ENCODE measurements at places on chromosomes 6 and 20. TPM values are rescaled to one million over a fixed set of nuclear protein-coding genes. Genes with fewer than 3 reads are reported as not detected.

DNA sequence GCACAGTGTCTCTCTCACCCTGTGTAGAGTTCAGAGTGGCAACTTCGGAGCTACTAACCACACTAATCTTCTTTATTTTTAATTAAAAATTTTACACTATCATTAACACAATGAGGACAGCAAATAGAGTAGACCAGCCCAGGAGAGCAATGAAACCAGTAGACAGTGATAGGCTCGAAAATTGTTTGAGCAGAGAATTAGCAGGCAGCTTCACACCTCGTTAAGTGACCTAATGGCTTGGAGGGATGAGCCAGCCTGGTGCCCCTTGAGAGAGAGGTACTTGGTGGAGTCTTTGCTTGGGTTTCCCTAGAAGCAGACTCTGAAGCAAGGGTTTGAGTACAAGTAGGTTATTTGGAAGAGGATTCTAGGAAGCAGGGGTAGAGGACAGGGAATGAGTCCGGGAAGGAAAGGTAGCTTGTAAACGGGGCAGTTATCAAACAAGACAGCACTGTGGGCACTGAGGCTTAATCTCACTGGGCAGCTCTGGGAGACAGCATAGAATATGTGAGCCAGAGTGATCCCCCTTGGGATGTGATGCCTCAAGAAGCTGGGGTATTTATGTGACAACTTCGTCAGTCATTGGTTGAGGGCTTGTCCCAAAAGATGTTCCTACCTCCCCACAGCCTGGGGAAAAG is 146.1 kb downstream of the PCSK2 start:
- no peak for DNase-seq

The KCNG1 gene
- polyA plus RNA-seq = 5.7 TPM

The HSPA1L gene
- polyA plus RNA-seq = 5.0 TPM

- no peak for DNase-seq
These were observed 200.3 kb upstream of the SIM1 start for GRCh38 chr6:100665041-100665380.

The MRAP2 gene
- 4.2 TPM for polyA plus RNA-seq

- no peak for DNase-seq
These were observed 42.4 kb downstream of the PTCHD4 start for GRCh38 chr6:48068278-48069251.

The SIGLEC1 gene
- polyA plus RNA-seq = 1.4 TPM

DNA sequence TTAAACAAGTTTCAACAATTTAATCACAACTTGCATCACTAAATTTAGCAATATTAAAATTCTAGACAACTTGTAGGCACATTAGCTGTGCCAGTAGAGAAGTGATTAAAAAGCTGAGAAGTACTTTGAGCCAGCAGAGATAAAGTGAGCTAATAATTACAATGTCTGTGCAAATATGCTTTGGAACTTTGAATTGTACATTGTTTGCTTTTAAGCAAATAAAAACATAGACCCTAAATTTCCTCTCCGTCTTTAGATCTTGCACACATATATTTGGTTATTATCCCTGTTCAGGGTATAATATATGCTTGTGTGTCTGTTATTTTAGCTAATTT is 44.2 kb upstream of the DEFB112 start:
- no peak for DNase-seq

- no peak for DNase-seq
These were observed 163.9 kb upstream of the STXBP5 start for GRCh38 chr6:147040121-147040910.

DNA sequence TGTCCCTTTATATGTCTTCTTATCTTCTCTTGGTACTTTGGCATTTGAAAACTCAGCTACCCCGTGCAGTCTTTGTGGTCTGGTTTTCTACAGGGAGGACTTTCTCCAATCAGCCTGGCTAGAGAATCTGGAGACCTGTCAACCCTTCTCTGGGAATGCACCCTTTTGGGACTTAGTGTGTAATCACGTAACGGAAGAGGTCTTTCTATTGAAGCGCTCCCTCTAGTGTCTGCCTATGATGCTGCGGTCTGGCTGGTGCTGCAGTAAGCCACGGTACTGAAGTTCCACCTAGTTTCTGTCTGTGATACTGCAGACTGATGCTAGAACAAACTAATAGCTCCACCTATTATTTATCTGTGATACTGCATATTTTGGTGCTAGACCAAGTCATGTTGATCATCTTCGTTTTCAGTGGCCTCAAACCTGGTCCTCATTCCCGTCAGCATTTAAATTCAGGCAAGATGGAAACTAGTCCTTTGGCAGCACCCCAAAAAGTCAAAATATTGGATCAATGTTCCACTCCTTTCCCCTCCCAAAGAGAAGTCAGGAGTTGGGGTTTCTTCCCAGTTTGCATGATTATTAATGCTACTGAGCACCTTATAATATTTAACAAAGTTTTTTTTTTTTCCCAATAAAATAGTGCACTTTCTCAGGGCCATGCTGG is 12.5 kb upstream of the SIRPB2 start:
- peak; percentile 59 for DNase-seq

DNA sequence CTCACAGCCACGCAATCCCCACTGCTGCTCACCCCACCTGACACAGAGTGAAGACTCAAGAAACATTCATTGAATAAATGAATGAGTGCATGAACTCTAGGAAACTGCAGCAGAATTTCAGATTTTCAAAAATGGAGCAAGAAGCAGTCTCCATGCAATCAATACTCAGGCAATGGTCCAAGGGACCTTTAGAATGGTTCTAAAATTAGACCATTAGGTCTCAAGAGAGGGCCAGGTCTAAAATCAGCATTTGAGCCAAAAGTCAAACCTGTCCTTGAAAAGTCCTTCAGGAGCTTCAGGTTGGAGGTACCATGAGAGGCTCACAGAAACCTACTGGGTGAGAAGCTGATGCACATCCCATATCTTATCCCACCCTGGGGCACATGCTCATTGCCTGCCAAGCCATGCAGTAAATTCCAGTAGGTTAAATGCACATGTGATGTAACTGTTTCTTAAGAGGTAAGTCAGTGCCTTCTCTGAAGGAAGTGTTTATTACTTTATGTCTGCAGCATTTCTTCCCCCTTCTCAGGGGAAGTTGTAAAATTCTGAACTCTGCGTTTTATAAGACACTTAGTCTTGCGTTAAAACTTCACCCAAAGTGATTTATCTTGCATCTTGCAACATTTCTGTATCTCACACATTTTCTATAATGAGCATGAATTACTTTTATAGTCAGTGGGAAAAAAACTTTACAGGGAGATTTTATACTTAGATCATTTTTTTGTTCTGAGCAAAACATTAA is 126.6 kb downstream of the ADAT2 start:
- DNase-seq = no peak

- DNase-seq = no peak
These were observed 269.6 kb downstream of the CLIC5 start for GRCh38 chr6:45746046-45746445.

GRCh38 chr20:63156221-63156671 is 59.7 kb downstream of the YTHDF1 start:
- DNase-seq = no peak

DNA sequence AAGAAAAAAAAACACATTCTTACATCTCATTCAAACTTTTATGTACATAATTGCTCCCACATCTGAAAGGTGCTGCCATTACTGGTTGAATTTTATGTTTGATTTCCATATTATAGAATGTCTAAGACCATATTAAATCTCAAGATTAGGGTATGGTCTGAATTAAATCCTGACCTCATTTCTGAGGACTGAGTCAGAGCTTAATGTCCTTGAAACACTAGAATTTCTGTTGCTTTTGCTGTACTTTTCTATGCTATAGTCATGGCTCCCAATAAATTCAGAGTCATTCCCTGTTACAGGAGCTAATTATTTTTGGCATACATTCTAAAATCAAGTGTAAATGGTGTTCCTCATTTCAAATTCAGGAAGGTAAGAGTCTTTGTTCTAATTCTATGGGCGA is 285.3 kb upstream of the MANEA start:
- DNase-seq = no peak

DNA sequence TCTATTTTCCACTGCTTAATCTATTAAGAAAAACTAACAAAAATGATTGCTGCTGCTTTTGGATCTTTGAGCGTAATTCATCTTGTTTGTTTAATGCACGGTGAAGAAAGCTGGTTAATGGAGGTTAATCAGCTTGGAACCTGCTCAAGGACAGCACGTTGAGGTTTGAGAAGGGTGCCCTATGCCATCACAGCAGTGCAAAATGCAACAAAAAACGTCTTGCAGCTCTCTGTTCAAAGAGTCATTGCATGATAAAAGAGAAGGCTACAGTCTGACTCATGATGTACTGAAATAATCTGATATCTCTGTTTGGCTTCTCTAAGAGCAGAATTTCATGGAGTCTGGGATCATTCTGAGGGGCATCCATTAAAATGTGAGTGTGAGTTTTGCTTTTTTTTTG is 80.6 kb upstream of the PREP start:
- no peak for DNase-seq

DNA sequence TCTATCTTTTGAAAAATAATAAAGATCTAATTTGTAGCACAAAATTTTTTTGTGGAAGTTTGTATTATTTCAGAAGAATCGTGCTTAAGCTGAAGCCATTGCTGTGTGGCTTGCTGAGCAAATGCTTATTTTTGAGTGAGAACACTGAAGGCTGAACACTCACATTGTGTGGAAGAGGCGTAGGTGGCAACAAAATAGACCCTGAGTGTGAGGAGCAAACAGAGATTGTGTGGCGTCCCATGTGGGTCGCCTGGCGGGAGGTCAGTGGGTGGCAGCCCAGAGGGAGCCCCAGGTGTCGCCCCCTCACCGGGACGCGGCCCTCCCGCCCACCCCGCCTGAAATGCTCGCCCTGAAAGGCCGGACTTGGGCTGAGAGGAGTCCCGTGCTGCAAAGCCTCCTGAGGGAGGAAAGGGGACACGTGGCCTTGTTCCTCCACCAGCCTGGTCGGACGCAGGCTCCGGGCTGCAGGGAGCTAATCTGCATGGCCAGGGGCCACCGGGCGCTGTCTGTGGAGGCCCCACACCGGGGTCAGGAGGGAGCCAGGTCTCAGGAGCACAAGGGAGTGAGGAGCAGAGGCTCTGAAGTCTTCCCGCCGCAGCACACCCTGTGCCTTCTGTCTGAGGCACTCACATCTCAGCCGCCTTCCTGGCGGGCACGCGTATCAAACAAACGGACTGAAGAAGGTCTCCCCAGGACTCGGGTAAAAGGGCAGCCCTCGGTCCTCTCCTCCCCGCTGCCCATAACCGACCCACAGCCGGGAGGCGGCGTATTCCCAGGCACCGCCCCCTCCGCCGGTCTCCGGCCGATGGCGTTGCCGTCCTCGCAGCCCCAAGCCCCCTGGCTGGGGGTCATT is 15.9 kb downstream of the DDO start:
- DNase-seq = no peak

The SLC2A10 gene
- 18.8 TPM for polyA plus RNA-seq

- no peak for DNase-seq
These were observed 8.2 kb downstream of the EDN3 start for GRCh38 chr20:59308493-59309201.

DNA sequence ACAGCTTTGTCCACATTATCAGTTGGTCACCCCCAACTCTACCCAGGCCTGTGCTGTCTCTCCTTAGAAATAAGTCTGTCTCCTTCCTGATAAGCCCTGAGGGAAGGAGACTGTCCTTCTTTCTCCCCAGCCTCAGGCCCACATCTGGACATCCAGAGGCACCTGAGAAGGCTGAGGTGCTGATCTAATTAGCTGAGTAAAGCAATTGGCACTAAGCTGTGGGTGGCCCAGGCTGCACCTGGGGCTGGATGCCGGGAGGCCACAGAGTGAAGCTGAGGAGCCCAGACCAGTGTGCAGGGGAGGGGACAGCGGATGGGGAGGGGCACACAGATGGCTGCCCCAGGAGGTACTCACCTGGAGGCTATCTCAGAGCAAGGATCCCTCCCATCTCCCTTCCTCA is 26.2 kb upstream of the BMP7 start:
- no peak for DNase-seq

GRCh38 chr6:109034526-109034925 is 60.1 kb downstream of the SESN1 start:
- DNase-seq = no peak

GRCh38 chr20:63580796-63581461 is 6.9 kb upstream of the HELZ2 start:
- DNase-seq = no peak

The MATN4 gene
- polyA plus RNA-seq = 0.41 TPM

The SLCO4A1 gene
- polyA plus RNA-seq = 4.2 TPM

- no peak for DNase-seq
These were observed at the start of gene FNDC1 for GRCh38 chr6:159169193-159169555. Gene FNDC1 (plus strand): TSS chr6:159169400. CDS start chr6:159169597, 197 bp downstream.

DNA sequence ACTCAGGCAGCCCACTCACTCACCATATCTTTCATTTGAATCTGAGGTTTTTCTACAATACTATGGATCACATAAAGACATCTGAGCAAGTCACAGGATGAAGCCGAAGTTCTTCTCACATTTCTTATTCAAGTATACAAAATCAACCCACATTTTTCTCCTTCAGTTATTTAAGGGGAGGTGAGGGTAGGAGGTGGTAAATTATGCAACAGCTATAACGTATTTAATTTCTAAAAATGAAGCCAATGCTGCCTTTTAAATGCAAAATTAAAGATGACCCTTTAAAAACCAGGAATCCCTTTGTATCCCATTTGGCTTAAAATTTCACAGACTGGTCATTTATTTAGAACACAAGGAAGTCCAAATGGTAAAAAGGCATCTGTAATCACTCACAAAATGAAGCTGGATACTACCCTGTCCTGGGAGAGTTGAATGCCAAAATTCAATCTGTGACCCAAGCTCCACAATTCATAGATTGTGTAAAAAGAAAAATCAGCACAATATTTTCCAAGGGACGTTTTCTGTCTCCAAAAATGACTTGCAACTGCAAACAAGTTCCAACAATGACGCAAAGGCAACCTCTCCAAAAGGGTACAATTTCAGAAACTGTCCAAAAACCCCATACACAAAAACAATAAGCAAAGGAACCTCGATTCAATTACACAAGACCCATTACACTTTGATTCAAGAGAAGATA is 48.8 kb downstream of the EPB41L2 start:
- no peak for DNase-seq

GRCh38 chr6:42783876-42784642 is 2.2 kb downstream of the BICRAL start:
- no peak for DNase-seq

GRCh38 chr20:64241061-64241460 is 14.5 kb upstream of the PCMTD2 start:
- no peak for DNase-seq

DNA sequence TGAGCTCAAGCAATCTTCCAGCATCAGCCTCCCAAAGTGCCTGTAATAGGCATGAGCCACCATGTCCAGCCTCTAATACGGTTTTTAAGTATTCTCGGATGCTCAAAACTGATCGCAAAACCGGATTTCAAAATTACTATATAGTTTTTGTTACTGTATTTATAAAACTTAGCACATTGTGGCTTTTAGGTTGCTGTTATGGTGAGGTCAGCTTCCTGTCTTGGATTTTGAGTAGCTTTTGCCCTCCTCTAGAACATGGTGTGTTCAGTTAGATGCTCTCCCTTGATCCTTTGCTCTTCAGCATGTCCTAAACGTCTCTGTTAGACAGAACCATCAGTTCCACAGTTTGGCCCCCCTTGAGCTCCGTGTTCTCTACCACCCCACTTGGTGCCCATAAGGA is 96.2 kb downstream of the RPP40 start:
- no peak for DNase-seq

Data from renal cortex interstitium (tissue), 15 donors.